Kidney (tissue), 22 donors: ENCODE measurements at places on chromosomes 16 and 17.

DNA sequence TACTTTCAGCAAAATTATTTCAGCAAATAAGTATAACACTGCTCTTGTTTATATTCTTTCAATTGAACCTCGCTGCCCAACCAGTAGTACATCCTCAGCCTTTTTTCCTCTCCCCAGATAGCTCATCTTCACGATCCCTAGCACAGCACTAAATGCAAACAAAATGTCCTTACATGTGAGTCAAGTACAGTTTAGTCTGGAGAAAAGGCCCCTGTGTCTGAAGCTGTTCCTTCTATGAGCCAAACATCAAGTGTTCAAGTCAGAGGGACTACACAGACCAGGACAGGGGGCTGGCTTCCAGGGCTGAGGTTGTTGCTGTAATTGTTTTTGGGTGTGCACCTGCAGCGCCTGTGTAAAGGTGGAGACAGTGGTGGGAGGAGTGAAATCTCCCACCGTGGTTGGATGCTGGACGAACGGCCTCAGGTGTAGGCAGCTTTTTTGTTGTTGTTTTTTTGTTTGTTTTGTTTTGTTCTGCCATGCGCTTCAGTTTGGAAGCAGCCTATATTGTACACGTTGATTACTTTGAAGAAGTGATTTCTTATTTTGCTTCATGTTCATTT, 147.1 kb downstream of the PRKCA start:
- DNase-seq = no peak

- DNase-seq = no peak
These were observed 9.4 kb upstream of the CPSF4L start for GRCh38 chr17:73271072-73271471.

- DNase-seq = no peak
These were observed 8.7 kb downstream of the SMURF2 start for GRCh38 chr17:64653325-64653984.

GRCh38 chr17:68670967-68671693, 70.0 kb upstream of the FAM20A start:
- DNase-seq = no peak

DNA sequence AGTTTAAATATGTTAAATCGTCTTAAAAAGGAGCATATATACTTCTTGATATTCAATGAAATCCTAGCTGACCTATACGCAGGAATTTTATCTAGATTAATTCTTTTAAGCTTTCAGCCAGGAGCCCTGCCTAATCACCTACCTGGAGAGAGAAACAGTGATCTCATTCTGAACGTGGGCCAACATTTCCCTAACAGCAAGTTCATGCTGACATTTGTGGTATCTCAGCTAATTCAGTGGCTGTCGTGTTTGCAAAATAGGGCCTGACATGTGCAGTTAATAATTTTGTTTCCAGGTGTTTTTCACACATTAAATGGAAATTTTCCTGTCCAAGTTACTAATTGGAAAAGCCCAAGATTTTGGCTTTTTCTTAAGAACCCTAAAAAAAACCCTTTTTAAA, 17.4 kb downstream of the KRT24 start:
- no peak for DNase-seq

GRCh38 chr16:57060323-57061083, 31.9 kb upstream of the CPNE2 start:
- DNase-seq = no peak

DNA sequence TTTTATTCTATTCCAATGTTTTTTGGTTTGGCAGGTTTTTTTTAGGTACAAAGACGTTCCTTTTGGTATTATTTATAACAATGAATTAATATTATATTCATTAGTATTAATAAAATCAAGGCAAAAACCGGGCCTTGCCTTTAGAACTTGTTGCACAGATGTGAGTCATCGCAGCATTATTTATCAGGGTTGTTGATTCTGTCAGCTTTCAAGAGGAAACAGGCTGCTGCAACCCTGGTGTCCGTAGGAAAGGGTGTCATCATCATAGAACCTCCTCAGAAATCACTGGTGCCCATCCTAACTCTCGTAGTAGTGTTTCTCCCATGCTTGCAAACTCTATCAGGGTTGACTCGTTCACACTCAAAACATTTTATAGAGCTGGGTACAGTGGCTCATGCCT, 10.2 kb upstream of the LRRC37B start:
- no peak for DNase-seq

DNA sequence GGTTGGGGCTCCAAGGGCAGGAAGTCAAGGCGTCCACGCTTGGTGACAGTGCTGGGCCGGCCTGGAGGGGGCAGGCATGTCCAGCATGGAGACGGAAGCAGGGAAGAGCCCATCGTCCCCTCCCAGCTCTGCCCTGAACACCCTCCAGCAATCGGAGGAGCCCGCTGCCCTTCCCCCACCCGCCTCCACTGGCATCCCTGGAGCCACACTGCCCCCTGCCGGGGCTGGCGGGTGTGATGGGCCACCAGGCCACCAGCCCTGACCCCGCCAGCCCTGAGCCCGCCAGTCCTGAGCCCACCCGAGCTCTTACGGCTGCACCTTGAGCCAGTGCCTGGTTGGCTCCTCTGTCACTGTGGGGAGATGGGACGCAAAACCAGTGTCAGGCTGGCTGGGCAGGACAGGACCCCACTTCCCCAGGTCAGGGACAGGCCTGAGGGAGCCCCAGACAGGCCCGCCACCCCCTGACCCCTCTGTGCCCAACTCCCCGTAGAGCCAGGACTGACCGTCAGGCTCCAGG, 4.1 kb upstream of the CDH15 start:
- peak; percentile 92 for DNase-seq

GRCh38 chr17:42288803-42289610, 709 bp downstream of the STAT5A start:
- DNase-seq = peak; percentile 58

- DNase-seq = peak; percentile 32
These were observed 36.3 kb downstream of the SOST start for GRCh38 chr17:43722269-43722619.

DNA sequence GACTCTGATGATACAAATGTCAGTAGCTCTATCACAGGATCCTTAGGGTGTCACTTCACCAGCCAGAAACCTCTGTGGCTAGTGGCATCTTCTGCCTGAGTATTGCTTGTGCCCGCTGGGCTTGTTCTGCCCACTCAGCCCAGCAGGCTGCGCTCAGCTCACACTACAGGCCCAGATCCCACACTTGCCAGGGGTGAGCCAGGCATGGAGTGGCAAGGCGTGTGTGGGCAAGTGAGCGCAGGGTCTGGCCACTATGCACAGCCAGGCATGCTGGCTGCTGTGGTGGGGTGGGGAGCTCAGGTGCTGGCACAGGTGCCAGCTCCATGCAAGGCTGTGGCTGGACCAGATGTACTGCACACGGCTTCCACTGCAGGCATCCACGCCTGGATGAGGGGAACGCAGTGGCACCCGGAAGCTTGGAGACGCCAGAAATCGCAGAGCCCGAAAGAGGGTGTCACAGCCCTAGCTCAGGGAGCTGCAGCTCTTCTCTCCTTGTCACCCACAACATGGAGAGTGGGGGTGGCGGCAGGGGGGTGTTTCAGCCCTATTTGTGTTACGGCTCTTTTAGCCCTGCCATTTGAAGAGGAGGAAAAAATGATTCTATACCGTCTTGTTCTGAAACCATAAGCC, 10.2 kb downstream of the CFAP97D1 start:
- no peak for DNase-seq
